ENCODE measurements at places on chromosomes 16 and 17.

DNA sequence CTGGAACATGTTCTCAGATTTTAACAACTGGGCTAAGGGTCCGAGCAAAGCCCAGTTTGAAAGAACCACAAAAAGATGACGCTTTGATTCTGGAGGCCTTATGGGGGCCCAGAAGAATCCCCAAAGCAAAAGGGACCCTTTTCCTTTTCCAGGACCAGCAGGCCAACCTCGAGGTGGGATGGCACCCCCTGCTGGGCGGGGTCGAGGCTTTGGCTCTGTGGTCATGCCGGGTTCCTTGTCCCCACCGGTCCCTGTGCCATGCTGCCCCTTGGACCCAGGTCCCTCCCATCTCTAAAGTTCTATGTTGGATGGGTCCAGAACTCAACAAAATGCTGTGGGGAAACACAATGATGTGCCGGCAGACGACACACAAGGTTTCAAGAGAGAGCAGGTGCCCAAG lies 30.9 kb downstream of the TMEM204 start:
- no peak for DNase-seq

- DNase-seq, result no peak
Measured at GRCh38 chr16:85662482-85662812, 26.3 kb downstream of the GINS2 start.

- DNase-seq, result no peak
Measured at GRCh38 chr16:57091200-57091974, 996 bp upstream of the CPNE2 start.

- DNase-seq, result no peak
Measured at GRCh38 chr16:84614968-84615813, 2.7 kb downstream of the COTL1 start.

DNA sequence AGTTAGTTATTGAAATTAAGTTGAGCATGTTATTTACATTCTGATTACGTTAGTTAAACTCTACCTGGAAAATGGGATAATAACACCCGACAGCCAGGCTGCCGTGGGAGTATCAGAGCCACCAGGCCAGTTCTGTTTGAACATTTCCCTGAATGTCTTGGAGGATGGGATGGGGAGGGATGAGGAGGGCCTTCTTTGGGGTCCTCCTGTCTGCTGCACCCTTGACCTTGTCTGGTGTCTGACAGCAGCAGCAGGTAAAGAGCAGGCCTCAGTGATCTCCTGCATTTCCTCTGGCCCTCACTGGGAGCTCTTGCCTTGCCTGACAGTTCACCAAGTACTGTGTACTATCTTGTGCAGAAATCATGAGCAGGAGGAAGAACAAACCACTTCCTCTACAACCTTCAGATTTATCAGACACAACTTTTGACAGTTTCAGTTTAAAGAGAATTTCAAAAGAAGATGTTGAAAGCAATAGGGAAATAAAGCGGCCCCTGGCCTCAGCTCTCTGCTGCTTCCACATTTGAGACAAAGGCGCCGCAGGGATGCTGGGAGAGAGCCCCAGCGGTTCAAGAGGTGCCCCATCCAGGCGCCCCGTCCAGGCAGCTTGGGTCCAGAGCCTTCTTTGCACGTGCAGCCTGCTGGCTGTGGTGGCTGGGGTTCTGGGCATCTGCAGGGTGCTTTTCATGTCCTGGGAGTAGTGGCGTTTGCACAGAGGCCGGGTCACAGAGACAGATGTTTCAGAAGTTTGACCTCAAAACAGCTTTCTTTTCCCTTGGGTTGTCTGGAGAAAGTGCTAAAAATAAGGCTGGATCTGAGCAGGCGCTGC lies 25.3 kb downstream of the CMIP start:
- DNase-seq, result peak; percentile 78

Measured in activated CD4-positive, alpha-beta T cell treated with anti-CD3 and anti-CD28 coated beads, Interleukin-2, Interleukin-4, amounts not matched to agents 100 ng/mL and 50 ng/mL, durations not matched to agents 16 hours and 8 hours (primary cell).